Camera-type eye (tissue), 1 donor: ENCODE measurements at places on chromosomes 13 and 19. TPM values are rescaled to one million over a fixed set of nuclear protein-coding genes. Genes with fewer than 3 reads are reported as not detected.

The TMPRSS9 gene
- total RNA-seq: 1.0 TPM

The SBK3 gene
- total RNA-seq: not detected

The IRGC gene
- not detected for total RNA-seq

The ZNF730 gene
- 10.0 TPM for total RNA-seq

The FCER2 gene
- total RNA-seq: not detected

The RAB11B gene
- 112 TPM for total RNA-seq

The ARRDC5 gene
- total RNA-seq: not detected
